Fibroblast of skin of scalp (primary cell): ENCODE measurements at places on chromosomes 3 and 15.
A peak's percentile ranks its signal among the peaks of the same experiment; 100 is the strongest.

DNA sequence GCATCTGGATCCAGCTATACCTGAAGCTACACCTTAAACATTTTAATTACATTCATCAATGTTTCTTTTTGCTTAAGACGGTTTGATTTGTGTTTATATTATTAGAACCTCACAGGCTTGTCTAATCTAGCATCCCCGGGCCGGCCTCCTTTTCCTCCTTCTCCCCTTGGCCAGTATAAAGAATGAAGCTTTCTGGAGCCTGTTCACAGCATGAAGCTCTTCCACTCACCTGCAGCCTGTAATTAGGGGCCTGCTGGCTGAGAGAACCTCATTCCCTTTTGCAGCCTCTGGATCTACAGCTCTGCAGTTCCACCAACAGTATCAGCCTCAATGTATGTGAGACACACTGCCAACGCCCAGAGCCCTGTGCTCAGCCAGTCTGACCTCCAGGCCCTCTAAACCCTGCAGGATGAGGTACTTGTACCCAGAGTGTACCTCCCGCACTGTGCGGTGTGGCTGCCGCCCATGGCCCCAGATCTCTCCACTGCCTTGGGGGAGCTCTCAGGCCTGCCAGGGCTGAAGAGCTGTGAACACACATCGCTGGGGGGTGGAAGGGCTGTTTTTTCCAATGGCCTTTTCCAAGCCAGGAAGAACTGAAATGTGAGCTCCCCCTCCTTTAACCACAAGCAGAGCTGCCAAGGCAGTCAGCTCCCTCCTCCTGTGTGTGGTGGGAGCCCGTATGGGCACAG, 114.7 kb upstream of the ALDH1A3 start:
- DNase-seq: peak; percentile 94

DNA sequence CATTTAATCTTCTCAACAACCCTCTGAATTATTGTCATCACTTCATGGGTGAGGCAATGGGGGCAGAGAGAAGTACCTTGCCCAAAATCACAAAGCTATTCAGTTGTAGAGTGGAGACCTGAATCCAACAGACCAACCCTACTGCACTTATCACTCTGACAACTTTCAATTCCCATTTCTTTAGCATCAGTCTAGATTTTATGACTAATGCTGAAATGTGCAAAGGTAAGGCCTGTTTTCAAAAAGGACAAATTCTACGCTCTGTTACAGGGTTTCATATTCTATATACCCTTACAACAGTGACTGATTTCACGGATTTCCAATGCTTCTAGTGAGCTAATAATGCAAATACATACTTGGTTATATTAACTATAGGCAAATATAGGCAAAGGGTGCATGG, 286.0 kb downstream of the ADAMTS17 start:
- no peak for DNase-seq

DNA sequence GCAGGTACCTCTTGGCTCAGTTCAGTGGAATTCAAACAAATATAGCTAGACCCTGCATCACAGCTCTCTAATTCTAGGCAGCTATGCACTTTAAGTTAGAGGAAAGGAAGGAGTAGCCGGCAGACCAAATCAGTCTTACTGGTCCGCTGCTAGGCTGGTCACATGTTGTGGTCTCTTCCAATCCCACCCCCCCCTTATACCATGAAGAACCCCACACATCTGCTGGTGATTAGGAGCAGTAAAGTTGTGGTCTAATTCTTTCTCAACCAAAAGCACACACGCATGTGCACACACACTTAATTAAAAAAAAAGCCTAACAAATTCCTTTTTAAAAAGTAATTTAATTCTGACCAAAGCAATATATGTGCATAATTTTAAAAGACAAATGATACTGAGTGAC, 16.7 kb upstream of the SH3GL3 start:
- peak; percentile 65 for DNase-seq

DNA sequence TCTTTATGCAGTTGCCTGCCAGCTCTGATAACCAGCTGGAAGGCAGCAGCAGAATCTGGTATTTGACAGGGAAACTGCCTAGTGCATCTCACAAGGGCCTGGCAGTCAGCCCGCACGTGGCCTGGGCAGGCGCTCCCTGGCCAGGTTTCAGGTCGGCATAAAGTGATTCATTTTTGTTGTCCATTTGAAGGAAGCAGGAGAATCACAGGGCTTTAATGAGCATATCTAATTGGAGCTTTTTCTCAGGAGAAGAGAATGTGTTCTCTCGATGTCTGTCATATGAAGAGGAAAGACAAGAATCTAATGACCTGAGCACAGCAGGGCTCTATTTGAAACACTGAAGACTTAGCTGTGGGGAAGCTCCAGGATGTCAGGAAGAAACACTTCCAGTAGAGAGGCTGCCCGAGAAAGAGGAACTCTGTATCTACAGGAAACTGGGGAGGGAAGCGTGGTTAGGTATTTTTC, 98.8 kb upstream of the MB21D2 start:
- DNase-seq: no peak

- DNase-seq: no peak
Observed at GRCh38 chr3:150739877-150740645, 22.9 kb downstream of the SIAH2 start.

GRCh38 chr15:81043281-81043934, 42.7 kb downstream of the TLNRD1 start:
- DNase-seq: no peak

DNA sequence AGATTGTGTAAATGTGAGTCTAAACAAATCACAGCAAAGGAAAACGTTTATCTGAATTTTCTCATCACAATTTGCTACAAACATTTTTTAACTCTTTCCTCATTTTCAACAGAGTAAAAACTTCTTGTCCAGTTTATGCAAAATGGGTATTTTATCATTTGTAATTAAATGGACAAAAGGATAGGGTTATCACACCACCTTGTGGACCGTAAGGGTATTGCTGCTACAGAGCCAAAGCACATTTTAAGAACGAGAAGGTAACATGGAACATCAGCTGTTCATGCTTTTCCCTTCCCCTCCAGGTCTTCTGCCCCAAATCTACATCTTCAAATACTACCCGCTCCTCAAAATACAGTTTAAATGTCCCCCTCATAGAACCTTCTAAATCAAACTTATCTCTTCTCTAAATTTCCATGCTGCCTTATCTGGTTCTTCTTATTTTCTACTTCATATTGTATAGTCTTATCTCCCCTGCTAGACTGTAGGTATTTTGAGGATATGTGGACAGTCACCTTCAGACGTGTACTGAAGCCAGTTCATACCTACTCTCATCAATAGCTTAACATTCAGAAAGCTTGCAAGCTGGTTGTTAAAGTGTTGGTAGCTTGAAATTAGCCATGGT, 12.8 kb upstream of the SETMAR start:
- DNase-seq: peak; percentile 36

GRCh38 chr3:174436367-174436766, 422.8 kb upstream of the NAALADL2 start:
- DNase-seq: no peak

GRCh38 chr15:27241943-27242342, 271.0 kb downstream of the GABRG3 start:
- DNase-seq: peak; percentile 72

DNA sequence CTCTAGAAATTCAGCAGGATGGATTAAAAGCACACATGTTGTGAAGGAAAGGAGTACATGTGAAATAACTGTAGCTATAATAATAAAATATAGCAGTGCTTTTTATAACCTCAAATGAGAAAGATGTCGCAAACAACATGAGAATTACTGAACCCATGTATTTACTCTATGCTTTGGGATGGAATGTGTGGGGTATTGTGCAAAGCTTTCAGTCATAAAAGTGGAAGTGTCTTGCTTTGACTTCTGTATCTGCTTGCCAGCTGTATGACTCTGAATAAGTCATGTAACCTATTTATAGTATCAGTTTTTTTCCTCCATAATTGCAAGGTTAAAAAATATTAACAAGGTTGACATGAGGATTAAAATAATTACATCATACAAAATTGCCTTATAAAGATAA, 519.3 kb upstream of the CADM2 start:
- DNase-seq: no peak

DNA sequence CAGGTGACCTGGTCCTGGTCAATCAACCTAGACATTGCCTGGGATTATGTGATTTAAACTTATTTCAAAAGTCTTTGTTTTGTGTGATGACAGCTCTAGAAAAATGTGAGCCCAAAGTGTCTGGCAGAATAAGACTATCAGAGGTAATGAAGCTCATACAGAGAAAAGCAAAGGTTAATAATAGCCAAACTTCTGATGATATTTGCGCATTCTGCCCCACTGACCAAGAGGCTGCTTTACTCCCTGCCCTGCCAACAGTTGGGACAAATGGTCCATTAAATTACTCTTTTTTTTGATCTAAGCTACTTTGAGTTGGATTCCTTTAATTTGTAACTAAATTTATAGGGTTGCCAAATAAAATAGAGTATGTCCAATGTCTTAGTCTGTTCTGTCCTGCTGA, 911.2 kb downstream of the MCTP2 start:
- no peak for DNase-seq

- no peak for DNase-seq
Observed at GRCh38 chr3:184474897-184475296, 86.7 kb upstream of the EPHB3 start.

GRCh38 chr3:140794507-140794906, 116.6 kb downstream of the TRIM42 start:
- DNase-seq: no peak

DNA sequence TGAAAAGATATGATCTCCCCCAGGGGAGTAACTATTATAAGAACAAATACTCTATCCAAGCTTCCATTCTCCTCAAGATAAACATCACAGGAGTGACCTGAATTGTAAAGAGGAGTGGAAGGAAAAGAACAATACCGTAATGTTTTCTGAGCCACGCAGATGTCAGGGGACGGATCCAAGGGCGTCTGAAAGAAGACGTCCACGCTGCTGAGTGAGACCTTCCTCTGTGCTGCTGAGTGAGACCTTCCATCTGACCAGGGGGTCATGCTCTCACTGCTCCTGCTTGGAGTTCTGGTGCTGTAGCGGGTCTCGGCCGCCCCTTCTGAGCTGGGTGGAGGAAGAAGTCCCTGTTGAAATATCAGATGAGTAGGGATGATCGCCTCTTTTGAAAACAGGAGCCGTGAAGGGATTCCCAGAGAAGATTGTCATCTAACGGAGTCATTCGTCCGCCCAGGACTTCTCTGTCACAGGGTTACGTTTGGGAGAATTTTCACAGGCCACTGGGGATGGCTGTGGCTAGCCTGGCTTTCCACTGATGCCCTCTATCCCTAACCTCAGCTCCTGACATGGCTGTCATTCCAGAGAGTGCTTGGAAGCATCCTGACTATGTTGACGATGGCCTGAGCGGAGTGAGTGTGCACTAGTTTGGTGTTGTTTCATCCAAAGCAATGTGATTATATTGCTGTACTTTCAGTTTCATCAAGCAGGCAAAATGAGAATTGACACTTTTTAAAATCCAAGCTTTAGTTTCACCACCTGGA, 184.9 kb downstream of the APBA2 start:
- no peak for DNase-seq

GRCh38 chr3:189776149-189776824, 145.1 kb downstream of the TP63 start:
- no peak for DNase-seq

DNA sequence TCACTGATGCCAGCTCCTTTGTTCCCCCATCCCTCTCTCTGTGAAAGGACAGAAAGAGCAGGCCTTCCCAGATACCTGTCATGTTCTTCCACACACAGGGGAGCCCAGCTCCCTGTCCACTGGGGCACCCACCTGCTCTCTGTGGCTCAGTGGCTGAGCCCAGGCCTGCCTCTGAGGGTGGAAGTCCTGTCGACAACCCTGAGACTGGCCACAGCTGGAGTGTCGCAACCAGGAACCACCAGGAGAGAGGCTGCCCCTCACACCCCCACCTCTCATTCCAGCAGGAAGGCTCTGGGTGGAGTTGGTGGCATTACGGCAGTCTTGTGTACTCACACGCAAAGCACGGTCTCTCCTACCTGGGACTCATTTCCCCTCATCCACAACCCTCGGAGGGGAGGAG, 66.3 kb downstream of the MEGF11 start:
- DNase-seq: no peak

DNA sequence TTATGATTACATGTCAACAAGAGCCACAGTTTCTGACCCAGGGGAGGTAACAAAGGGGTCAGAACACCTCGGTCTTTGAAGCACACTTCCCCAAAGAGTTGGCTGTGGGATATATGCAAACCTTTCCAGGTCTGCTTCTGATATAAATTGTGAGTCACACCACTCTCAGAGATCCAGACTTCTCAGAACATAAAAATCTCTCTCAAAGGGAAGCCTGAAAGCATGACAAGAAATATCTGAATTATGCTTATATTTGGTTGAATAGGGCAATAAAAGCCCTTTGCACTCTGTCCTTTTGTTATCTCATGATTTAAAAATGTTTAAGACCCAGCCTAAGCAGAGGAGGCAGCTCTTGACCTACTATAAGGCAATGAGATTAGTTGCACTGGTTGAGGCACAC, 56.8 kb downstream of the MYH15 start:
- peak; percentile 17 for DNase-seq

DNA sequence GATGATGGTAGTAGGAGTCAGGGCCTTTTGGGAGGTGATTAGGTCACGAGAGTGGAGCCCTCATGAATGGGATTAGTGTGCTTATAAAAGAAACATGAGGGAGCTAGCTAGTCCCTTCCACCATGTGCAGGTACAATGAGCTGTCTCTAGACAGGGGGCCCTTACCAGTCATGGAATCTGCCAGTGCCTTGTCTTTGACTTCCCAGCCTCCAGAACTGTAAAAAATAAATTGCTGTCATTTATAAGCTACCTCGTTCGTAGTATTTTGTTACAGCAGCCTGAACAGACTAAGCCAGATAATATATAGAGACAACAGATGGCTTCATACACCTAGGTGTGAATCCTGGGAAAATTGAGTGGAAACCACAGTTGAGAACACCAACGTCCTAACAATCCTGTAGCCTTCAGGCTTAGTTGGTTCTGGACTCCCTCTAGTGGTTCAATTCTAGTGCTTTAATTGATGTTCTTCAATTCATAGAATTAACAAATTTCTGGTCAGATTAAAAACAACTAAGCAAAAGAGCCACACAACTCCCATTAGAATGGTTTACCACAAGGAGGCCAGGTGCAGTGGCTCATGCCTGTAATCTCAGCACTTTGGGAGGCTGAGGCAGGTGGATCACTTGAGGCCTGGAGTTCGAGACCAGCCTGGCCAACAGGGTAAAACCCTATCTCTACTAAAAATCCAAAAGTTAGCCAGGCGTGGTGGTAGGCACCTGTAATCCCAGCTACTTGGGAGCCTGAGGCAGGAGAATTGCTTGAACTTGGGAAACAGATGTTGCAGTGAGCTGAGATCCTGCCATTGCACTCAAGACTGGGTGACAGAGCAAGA, 21.3 kb upstream of the GATM start:
- peak; percentile 57 for DNase-seq

- DNase-seq: peak; percentile 14
Observed at GRCh38 chr3:27279123-27279522, 90.1 kb downstream of the NEK10 start.

DNA sequence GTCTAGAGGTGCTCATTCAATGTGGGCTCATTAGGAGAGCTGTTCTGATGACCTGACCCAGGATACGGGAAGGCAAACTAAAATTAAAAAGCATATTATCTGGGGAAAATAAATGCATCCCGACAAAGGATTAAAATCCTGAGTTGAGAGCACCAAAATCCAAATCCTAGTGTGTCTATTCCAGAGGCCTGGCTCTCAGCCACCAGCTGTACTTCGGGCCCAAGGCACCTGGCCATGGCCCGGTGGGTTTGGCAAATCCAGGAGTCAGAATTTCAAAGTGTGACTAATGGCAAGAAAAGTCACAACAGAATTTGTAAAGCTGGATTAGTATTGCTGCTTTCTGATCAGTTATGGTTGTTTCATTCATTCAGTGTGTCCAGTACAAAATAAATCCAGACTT, 2.6 kb upstream of the LYSMD4 start:
- DNase-seq: no peak

- DNase-seq: no peak
Observed at GRCh38 chr3:97161169-97161568, 346.8 kb downstream of the EPHA6 start.
